Pancreas (tissue), 10 donors: ENCODE measurements at places on chromosomes 3 and 15. TPM values are rescaled to one million over a fixed set of nuclear protein-coding genes. Genes with fewer than 3 reads are reported as not detected.

- no peak for DNase-seq
- no peak overlapping the region for H3K4me3 ChIP-seq
- H3K4me1 ChIP-seq = no peaks in the 10 kb centered on the region
- no peaks in the 10 kb centered on the region for H3K27me3 ChIP-seq
Measured at GRCh38 chr3:187522293-187522692, 147.9 kb downstream of the SST start.

DNA sequence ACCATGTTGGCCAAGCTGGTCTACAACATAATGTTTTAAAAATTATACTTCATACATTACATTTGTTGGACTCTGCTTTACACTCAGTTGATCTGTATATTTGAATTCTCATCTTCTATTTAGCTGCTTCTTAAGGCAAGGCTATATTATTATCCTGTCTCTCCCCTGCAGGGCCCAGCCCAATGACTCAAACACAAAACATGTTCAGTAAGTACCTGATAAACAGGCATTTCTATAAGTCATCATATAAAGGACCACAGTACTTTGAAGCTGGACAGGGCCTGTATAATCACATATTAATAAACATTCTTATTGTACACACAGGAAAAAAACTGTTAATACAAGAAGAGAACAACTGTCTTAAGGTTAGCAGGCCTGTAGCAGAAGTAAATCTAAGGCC is 36.2 kb downstream of the NGLY1 start:
- no peak for DNase-seq
- H3K27ac ChIP-seq = no peak overlapping the region
- no peaks in the 10 kb centered on the region for H3K27me3 ChIP-seq
- no peak overlapping the region for H3K4me3 ChIP-seq

MCF2L2 gene
- 1.1 TPM for total RNA-seq

DNA sequence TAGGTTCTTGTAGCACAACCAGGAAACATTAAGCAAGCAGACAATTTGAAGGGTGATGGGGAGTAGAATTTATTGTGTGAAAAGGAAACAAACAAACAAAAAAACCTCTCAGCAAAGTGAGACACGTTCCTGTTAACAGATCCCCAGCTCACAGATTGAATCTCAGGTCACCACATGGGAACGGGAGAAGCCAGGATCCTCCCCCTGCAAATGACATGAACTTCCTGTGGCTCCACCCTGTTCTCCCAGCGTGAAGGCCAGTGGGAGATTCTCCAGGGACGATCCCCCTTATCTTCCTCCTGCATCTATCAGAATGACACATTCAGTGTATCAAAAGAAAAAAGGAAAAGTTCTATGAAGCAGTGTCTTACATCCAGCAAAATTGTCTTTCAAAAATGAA is 1488.1 kb downstream of the OTOL1 start:
- no peak for DNase-seq
- no peaks in the 10 kb centered on the region for H3K27me3 ChIP-seq
- H3K36me3 ChIP-seq = no peaks in the 10 kb centered on the region
- H3K4me3 ChIP-seq = no peak overlapping the region
- no peak overlapping the region for H3K27ac ChIP-seq

DNA sequence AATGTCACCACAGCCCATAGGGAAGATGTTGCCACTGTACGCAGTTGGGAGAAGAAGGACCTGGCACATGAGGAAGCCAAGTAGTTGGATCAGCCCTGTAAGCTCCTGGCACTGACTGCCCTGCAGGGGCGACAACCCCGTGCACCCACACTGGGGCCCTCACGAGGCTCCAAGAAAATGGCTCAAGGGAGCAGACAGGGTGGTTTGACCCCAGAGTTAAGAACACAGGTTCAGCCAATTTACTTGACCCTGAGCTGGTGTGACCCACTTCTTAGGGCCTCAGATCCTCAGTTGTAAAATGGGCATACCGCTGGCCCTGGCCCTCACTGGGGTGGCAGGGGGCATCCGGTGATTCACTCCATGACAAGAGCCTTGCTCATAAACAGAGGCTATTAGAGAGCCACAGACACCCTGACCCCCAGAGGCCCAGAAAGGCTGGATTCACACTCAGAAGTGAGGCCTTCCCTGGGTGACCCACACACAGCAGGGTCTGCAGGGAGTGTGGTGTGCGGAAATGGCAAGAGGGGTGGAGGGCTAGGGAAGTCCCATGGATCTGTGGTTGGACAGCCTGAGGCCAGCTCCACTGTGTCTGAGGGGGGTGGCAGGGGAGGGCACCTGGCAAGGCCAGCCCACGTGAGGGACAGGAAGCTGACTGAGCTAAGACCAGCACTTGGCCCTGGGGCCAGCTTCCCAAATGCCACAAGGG is 1.7 kb upstream of the HHATL start:
- H3K27me3 ChIP-seq = no peaks in the 10 kb centered on the region
- H3K27ac ChIP-seq = no peak overlapping the region
- no peaks in the 10 kb centered on the region for H3K36me3 ChIP-seq
- DNase-seq = no peak
- no peak overlapping the region for H3K4me3 ChIP-seq

- H3K4me3 ChIP-seq = no peak overlapping the region
- no peak for DNase-seq
- peaks cover 3% of the 10 kb centered on the region for H3K36me3 ChIP-seq
- no peak overlapping the region for H3K27ac ChIP-seq
Measured at GRCh38 chr15:72249142-72249810, 18.3 kb upstream of the PKM start.

FOXL2 gene
- total RNA-seq = 0.04 TPM

- no peaks in the 10 kb centered on the region for H3K36me3 ChIP-seq
- no peak overlapping the region for H3K4me3 ChIP-seq
- no peak overlapping the region for H3K27ac ChIP-seq
- H3K27me3 ChIP-seq = no peaks in the 10 kb centered on the region
- H3K4me1 ChIP-seq = no peaks in the 10 kb centered on the region
Measured at GRCh38 chr3:143348486-143349327, 229.1 kb downstream of the CHST2 start.

LARP6 gene
- 7.9 TPM for total RNA-seq

DNA sequence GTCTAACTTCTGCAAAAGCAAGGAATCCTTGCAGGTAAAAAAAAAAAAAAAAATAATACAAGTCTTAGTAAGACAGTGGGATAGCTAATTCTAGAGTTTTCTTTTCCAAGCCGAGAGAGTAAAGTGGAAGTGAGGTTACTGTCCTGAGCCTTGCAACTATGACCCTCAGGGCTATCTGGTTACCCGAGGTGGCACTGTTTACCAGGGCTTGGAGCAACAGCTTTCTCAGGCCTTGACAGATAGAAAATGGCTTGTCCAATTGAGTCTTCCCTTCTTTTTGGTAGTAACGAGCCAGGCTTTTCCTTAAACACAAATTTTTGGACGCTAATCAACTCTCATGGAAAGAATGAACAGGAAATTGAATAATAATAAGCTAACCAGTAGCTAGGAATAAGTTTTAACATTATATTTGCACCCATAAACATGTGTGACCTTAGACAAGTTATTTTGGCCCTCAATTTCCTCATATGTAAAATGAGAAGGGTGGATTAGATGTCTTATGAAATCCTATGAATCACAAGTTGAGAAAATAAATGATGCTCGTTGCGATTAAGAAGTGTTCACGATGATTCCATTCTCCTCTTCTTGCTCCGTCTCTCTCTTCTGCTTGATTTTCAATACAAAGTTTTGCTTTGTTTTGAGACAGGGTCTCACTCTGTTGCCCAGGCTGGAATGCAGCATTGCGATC is 236.9 kb upstream of the KBTBD8 start:
- no peaks in the 10 kb centered on the region for H3K4me1 ChIP-seq
- H3K27me3 ChIP-seq = no peaks in the 10 kb centered on the region
- no peak overlapping the region for H3K27ac ChIP-seq
- DNase-seq = no peak
- no peak overlapping the region for H3K4me3 ChIP-seq

- peak; percentile 94 for DNase-seq
- H3K36me3 ChIP-seq = no peaks in the 10 kb centered on the region
Measured at GRCh38 chr15:58331913-58332675, 99.7 kb upstream of the LIPC start.

DNA sequence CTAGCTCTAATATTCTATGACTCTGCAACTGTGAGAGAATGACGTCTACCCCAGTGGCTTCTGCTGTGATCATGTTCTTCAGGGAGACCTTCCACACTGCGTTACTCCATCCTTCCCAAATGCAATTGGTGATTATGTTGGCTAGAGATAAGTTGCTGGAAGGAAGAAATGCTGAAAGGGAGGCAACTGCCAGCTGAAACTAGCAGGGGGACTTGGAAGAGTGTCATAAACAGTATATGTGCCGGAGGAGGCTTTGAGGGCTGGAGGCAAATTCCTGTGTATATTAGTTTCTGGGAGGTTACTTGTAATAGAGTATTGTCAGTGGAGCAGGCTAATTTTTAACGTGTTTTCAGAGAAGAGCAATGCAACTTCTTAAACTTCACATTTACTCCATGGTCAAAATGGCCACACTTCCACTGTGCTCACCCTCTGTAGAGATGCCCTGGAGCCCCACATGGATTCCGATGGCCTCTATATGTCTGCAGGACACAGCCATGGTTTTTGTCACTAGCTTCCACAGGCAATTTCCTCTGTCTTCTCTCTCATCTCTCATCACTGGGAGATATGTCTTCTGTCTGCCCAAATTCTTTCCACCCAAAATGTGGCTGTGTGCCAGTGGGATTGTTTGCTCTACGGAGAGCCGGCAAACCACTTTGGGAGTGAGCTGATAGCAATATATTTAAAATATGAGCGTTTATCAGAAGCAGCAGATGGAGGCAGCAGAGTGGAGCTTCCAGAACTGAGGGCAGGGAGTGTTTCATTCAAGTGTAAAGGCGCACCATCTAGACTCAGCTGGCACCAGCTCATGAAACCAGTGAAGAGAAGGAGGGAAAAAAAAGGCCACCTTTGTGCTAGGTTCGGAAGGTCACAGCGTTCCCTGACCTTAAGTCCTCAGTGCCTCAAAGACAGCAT is 13.3 kb upstream of the CD47 start:
- H3K4me3 ChIP-seq = no peak overlapping the region
- H3K27ac ChIP-seq = no peak overlapping the region
- no peak for DNase-seq
- no peaks in the 10 kb centered on the region for H3K27me3 ChIP-seq
- H3K4me1 ChIP-seq = no peaks in the 10 kb centered on the region
- no peaks in the 10 kb centered on the region for H3K36me3 ChIP-seq

EFCAB12 gene
- total RNA-seq = 0.74 TPM

RNU5B-1 gene
- total RNA-seq = 21.8 TPM

LRRIQ4 gene
- total RNA-seq = not detected

PP2D1 gene
- total RNA-seq = not detected

DNA sequence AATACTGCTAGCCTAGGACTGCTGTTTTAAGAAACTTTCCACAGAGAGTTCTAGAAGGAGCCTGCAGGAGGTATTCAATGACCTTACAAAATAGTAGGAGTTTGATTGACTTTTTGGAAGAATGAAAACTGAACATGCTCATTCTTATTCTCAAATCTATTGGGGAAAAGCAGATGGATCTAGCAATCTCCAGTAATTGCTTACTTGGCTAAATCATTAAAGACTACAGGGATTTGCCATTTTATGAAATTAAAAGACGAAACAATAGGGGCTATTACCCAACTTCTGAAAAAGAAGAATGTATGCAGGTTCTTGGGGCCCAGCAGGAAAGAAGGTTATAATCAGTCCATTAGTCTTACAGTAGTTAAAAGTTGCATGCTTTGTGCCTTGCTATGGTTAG is 29.9 kb upstream of the PEX5L start:
- H3K4me1 ChIP-seq = no peaks in the 10 kb centered on the region
- no peak for DNase-seq
- no peaks in the 10 kb centered on the region for H3K27me3 ChIP-seq
- no peaks in the 10 kb centered on the region for H3K36me3 ChIP-seq
- H3K4me3 ChIP-seq = no peak overlapping the region

- no peak for DNase-seq
- no peaks in the 10 kb centered on the region for H3K27me3 ChIP-seq
- no peaks in the 10 kb centered on the region for H3K36me3 ChIP-seq
- H3K4me1 ChIP-seq = no peaks in the 10 kb centered on the region
- H3K4me3 ChIP-seq = no peak overlapping the region
- H3K27ac ChIP-seq = no peak overlapping the region
Measured at GRCh38 chr3:134707908-134708597, 57.2 kb upstream of the KY start.

GRK7 gene
- total RNA-seq = not detected

GOLGA8R gene
- 1.8 TPM for total RNA-seq

DNA sequence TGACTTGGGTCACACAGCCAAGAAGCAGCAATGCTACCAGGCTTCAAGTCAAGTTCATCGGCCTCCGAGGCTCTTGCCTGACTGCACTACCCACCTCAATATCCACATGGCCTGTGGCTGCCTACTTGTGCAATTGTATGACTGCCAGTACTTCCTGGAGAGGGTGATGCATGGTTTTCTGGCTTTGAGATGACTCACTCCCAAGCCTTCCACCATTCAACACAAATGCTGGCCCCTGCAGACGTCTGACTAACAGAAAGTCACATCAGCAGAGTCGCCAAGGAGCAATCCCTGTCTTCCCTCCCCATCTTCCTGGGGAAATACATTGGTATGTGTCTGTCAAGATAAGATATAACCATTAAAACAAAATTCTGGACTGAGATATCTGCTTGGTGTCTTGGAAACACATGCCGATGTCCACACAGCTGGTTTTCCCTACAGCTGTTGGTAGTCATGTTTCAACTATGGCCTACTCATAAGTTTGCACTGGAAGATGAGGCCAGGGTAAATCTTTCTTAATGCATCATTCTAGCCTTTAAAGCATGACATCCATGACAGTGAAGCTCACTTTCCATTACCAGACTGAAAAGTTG is 79.6 kb upstream of the SPATA12 start:
- DNase-seq = no peak
- H3K27ac ChIP-seq = no peak overlapping the region
- H3K27me3 ChIP-seq = no peaks in the 10 kb centered on the region
- no peaks in the 10 kb centered on the region for H3K4me1 ChIP-seq

DNA sequence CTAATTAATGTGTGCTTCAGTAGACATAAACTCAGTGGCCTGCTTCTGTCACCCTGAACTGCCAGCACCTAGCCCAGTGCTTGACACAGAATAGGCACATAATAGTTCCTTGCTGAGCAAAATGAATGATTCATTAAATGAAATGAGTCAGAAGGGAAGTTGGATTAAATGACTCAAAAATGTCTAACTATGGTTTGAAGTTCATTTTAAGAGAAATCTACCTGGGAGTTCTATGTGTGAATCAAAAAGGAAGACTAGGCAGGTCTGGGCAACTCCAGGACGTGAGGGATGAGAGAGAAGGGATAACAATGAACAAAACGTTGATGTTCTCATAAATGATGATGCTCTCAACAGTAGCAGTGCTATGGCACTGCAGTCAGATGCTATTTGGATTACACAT is 175.0 kb downstream of the CFAP20DC start:
- DNase-seq = no peak
- no peaks in the 10 kb centered on the region for H3K27me3 ChIP-seq
- H3K27ac ChIP-seq = no peak overlapping the region
- H3K4me3 ChIP-seq = no peak overlapping the region

DNA sequence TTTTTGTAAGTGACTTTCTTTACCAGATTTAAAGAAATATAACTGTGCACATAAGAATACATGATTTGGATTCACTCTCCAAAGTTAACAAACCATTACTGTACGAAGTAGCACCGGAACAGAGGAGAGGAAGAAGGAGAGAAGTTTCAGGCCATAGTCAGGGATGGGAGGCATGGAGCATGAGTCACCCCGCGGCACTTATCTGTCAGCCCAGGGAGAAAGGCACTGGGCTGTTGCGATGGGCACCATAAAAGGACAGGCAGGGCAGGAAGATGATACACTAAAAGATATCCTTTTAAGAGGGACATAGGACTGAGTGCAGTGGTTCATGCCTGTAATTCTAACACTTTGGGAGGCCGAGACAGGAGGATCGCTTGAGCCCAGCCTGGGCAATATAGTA is 37.0 kb downstream of the TTC23 start:
- H3K27ac ChIP-seq = no peak overlapping the region
- no peaks in the 10 kb centered on the region for H3K36me3 ChIP-seq
- H3K4me1 ChIP-seq = no peaks in the 10 kb centered on the region
- H3K27me3 ChIP-seq = no peaks in the 10 kb centered on the region
